ENCODE measurements at places on chromosomes 3 and 15.

DNA sequence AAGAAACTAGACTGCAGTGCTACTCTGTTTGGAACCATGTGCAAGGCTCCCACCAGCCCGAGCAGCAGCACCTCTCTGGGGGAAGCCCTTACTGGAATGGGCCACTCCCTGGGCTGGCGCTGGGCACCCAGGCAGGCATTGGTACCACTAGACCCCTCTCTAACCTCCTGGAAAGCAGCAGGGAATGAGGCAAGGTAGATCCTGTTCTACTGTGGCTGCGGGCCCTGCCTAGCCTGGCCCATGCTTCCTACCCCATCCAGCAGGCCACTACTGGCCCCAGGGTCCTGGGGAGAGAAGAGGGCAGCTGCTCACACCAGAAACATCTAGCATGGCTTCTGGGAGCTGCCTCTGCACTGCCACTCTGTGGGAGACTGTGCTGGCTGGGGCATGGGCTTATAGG lies 44.8 kb downstream of the MESD start:
- DNase-seq = no peak

GRCh38 chr15:80093854-80094418 lies 34.5 kb downstream of the ZFAND6 start:
- DNase-seq = no peak

GRCh38 chr3:45568848-45569762 lies 25.4 kb upstream of the LIMD1 start:
- no peak for DNase-seq

DNA sequence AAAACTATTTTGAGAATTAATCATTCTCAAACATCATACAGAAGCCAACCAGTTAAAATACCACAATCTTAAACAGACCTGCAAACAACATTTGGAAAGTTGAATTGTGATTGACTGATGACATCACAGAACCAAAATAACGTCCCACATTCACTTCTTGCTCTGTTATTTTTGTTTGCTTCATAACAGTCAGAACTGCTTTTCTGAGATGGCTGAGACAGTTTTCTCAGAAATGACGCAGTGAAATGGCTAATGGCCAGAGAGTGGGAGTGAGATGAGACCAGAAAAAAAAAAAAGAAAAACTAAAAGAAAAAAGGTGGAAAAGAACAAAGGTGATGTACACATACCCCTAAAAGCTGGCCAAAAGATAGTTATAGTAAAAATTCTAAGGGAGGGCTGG lies 1061.2 kb downstream of the FHIT start:
- no peak for DNase-seq

DNA sequence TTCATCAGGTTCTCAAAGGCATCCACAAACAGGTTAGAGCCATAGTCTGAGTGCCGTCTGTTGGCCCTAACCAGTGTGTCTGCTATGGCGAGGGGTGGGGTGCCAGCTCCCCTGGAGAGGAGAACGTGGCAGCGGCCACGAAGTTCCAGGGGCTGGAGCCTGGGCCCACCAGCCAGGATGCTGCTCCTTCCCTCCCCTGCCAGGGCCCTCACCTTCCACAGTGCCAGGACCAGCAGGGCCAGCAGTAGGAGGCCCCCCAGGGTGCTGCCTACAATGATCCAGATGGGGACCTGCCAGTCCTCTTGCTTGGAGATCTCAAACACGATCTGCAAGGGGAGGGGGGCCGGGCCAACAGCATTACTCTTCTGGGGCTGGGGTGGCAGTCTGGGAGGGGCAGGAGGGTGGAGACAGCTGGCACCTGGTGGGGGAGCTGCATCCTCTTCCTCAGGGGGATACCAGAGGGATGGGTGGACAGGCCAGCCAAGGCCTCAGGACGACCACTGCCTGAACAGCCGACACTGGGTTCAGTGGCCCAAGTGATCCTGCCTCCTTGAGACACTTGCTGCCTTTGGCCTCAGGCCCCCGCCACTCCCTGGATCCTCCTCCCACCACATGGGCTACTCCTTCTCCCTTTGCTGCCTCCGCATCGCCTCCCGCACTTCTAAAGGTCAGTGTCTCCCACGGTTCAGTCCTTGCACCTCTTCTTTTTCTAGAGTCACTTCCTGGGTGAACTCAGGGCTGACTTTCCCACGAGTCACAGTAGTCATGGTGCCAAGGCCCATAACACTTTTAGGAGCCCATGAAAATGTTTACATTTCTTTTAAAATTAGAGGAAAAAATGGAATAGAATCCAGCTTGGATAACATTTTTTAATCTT lies 26.3 kb downstream of the FEM1B start:
- DNase-seq = no peak

GRCh38 chr3:85041001-85041400 lies 82.2 kb downstream of the CADM2 start:
- no peak for DNase-seq

DNA sequence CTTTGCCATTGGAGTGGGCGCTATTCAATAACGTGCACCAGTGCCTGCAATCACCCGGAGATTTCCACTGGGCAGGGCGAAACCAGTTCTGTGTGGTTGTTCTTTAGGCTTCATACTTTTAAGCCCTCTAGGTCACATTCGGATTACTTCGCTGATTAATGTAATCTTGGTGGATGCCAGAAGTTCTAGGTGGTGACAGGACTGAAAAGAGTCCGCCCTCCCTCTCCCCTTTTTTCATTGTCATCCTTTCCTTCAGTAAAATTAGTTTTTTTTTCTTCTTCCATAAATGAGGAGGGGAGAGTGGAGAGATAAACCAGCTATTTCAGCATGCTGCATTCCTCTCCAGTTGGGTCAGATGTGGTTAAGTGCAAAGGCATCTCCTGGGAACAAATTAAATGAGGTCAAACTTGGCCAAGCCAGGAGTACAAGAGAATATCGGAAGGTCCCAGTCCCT lies 2.3 kb upstream of the SLC2A2 start:
- no peak for DNase-seq

- no peak for DNase-seq
Measured at GRCh38 chr15:72047020-72047419, 70.9 kb downstream of the MYO9A start.
